Bronchus fibroblast of lung (primary cell): ENCODE measurements at places on chromosomes 11 and 22. TPM values are rescaled to one million over a fixed set of nuclear protein-coding genes. Genes with fewer than 3 reads are reported as not detected.

The SCGB2A2 gene
- not detected in 2 replicates for total RNA-seq

The CHCHD10 gene
- total RNA-seq, result 4.9 and 8.5 TPM in 2 replicates

The ART5 gene
- not detected in 2 replicates for total RNA-seq

The KDELR3 gene
- 98.7 and 105 TPM in 2 replicates for total RNA-seq

The TMEM191B gene
- not detected in 2 replicates for total RNA-seq

The CTSC gene
- 236 and 239 TPM in 2 replicates for total RNA-seq

The SUSD2 gene
- 2.9 and 3.1 TPM in 2 replicates for total RNA-seq

The RAB38 gene
- total RNA-seq, result 6.2 and 7.0 TPM in 2 replicates

The APOBEC3A gene
- total RNA-seq, result not detected in 2 replicates

The FOSL1 gene
- 108 and 111 TPM in 2 replicates for total RNA-seq

The FGF4 gene
- total RNA-seq, result not detected in 2 replicates

The TRIM44 gene
- 18.0 and 30.5 TPM in 2 replicates for total RNA-seq

The ALX4 gene
- total RNA-seq, result not detected in 2 replicates

The SCO2 gene
- 0.30 and 1.8 TPM in 2 replicates for total RNA-seq

The FGF19 gene
- total RNA-seq, result not detected in 2 replicates

The MLC1 gene
- not detected in 2 replicates for total RNA-seq

The DRD4 gene
- 0.15 TPM in 1 of 2 replicates, not detected in the other for total RNA-seq

The MS4A8 gene
- not detected in 2 replicates for total RNA-seq

The ARFGAP3 gene
- 40.1 and 43.4 TPM in 2 replicates for total RNA-seq

The DUSP8 gene
- total RNA-seq, result 0.50 and 0.74 TPM in 2 replicates

The TSG101 gene
- total RNA-seq, result 78.2 and 92.1 TPM in 2 replicates

The OR51I1 gene
- not detected in 2 replicates for total RNA-seq

The SEPTIN3 gene
- under 0.01 and 0.15 TPM in 2 replicates for total RNA-seq

The CXCR5 gene
- total RNA-seq, result not detected in 2 replicates

The MAJIN gene
- not detected in 2 replicates for total RNA-seq

The FAM76B gene
- 11.6 and 15.6 TPM in 2 replicates for total RNA-seq

The DDB1 gene
- 223 and 239 TPM in 2 replicates for total RNA-seq

The OR51B5 gene
- total RNA-seq, result not detected in 2 replicates

The MMP7 gene
- not detected in 2 replicates for total RNA-seq

The LARGE2 gene
- total RNA-seq, result 0.15 and 0.17 TPM in 2 replicates

The AMPD3 gene
- 3.4 and 6.2 TPM in 2 replicates for total RNA-seq

The PACSIN2 gene
- total RNA-seq, result 28.4 and 31.3 TPM in 2 replicates
